Mesenteric fat pad (tissue), 1 donor: ENCODE measurements at places on chromosomes 11 and 22. TPM values are rescaled to one million over a fixed set of nuclear protein-coding genes. Genes with fewer than 3 reads are reported as not detected.

- peak; percentile 92 for DNase-seq
These were observed 39.1 kb upstream of the CREB3L1 start for GRCh38 chr11:46238078-46238966.

- peak; percentile 92 for DNase-seq
These were observed 22.9 kb upstream of the A4GALT start for GRCh38 chr22:42743501-42743991.

DNA sequence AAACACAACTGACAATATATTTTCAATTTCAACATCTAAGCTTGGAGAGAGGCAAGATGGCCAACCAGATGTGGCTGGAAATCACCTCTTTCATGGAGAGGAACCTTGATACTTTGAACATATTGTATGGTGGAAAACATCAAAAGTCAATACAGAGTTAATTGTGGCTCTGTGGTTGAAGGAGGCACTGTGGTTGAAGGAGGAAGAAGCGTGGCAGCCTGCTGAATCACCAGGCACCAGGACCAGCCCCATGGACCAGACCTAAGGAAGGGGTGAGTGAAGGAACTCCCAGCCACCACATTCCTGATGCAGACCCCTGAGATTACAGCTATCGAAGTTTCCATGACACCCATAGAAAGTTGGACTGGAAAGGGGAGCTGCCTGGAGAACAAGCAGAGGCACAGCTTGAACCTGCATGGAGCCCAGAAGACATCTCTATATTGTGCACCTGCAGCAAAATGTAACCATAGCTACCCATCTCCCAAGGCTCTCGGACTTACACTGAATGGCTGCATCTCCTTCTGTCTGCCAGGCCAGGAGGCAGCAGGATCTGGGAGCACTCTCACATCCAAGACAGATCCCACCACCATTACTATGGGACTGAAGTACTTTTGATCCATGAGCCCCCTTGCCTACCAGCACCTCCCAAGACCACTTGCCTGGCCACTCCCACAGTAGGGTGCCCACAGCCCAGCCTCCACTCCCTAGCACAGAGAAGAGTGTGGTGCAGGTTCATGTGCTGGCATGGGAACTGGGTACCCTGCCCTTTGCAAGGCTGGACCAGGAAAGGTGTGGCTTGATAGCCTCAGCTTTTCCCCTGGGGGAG lies 79.8 kb upstream of the SC5D start:
- DNase-seq, result no peak

DNA sequence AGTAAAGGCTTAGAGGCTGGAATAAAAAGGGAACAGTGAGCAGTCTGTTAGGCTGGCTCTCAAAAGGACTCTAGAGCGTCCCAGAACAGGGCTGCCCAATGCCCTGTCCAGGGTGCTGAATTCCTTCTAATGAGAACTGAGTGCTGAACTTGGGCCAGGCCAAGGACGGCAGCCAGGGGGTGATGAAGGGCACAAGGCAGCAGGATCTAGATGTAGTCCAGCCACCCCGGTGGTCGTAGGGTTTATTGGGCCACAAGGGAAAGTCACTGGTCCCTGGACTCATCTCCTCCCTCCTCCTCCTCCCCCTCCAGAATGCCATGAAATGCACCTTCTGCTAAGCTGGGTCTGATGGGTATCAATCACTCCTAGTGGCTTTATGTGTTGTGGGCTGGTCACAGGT lies 19.2 kb downstream of the NPTXR start:
- no peak for DNase-seq

DNA sequence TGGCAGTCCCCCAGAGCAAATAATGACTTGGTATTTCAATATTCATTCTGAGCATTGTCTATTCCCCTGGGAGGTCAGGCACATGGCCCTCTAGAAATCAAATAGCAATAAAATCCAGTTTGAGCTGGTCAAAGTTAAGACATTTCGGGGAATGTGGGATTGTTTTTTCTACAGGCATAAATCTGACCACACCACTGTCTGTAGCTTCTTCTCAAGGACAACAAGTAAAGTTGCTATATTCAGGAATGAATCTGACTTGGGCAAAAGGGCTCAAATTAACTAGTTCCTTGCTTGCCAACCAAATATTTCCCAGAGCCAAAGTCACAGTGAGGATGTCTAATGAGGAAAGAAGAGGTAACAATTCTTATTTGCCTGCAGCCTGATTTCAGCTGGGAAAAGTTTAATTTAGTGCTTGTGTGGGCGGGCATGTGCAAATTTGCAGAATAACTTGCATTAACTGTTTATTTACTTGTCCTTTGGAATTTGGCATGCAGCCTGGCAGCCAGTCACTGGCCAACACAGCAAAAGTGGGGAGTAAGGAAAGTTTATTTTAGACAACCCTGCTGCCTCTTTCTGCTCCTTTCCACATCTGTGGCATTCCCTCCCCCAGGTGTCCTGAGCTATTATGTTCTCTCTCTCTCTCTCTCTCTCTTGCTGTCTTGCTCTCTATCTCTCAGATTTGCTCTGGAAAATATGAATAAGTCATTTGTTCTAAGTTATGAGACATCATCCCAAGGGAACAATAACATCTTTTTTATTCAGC lies 51.2 kb upstream of the ARHGAP20 start:
- no peak for DNase-seq

DNA sequence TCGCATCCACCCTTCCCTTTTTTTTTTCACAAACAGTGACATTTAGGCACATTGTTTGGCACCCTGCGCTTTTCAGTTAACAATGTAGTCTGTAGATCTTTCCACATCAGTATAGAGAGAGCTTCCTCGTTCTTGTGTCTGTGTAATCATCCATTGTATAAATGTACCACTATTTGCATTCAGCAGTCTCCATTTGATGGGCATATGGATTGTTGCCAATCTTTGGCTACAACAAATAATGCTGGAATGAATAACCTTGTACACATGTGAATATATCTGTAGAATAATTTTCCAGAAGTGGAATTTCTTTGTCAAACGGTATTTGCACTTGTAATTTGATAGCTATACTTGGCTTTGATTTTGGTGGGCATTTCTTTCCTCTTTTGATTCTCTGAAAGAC lies 17.1 kb downstream of the MPEG1 start:
- no peak for DNase-seq

DNA sequence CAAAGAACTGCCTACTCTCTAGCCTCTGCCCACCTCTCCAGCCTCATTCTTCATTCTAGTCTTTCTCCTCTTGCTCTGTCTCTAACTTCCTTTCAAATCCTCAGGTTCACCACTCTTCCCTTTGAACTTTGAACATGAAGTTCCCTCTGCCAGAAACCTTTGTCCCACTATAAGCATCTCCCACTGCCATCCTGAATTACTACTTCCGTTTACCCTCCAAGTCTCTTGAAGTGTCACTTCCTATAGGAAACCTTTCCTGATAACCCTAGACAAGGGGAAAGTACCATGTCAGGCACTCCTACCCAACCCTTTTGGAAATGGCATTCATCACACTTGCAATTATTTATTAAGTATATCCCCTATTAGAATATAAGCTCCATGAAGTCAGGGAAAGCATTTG lies 3.1 kb downstream of the RAB30 start:
- no peak for DNase-seq

DNA sequence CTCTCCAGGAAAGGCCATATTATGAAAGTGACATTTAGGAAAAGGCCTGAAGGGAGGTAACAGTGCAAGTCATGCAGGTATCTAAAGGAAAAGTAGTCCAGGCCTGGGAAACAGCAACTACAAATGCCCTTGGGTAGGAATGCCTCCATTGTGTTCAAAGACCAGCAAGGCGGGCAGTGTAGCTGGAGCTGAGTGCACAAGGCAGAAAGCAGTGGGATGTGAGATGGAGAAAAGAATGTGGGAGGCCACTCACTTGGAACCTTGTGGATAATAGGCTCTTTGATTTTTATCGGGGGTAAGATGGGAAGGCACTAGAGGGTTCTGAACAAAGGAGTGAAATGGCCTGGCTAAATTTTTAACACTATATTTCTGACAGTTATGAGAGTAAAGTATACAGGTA lies 188.6 kb downstream of the PGR start:
- DNase-seq, result no peak

Gene DUSP8
- total RNA-seq, result 14.8 TPM

- peak; percentile 97 for DNase-seq
These were observed 14.1 kb downstream of the C11orf24 start for GRCh38 chr11:68257477-68258362.

Gene GSTT2
- total RNA-seq, result not detected
